Psoas muscle (tissue), 8 donors: ENCODE measurements at places on chromosomes 2 and 18. TPM values are rescaled to one million over a fixed set of nuclear protein-coding genes. Genes with fewer than 3 reads are reported as not detected.

NEU4 gene
- 3.4 TPM for polyA plus RNA-seq

RNF152 gene
- 0.97 TPM for polyA plus RNA-seq

C2orf66 gene
- not detected for polyA plus RNA-seq

LYPD1 gene
- polyA plus RNA-seq, result 0.03 TPM

DNA sequence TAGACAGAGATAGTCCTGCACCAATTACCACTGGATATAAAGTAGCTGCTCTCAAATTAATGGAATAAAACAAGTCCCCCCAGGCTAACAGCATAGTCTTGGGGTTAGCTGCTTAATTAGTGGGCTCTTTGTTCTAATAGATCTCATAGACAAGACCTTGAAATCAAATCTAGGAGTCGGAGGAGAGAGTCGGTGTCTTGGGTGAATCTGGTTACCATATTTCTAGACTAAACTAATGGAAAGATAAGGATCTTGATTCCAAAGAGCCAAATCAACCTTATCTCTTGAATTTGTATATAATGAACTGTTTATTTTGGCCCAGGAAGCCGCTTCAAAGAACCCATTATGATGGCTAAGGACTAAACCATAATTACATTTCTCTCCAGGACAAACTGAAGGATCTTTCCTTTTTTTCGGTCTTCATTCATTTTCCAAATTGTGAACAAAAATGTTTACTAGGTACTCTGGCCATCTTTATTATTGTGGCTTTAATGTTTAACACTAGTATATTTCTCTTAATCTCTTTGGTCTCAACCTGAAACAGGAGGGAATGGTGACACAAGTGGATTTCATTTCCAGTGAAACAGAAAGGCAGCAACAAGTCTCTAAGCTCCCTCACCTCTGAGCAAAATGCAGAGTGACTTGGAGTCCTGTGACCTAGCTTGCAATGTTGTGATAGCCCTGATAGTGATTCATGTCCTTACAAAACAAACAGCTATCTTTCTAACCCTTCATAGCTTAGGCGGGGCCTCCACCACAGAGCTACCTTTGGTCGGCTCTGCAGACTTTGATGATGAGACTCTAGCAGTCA, 137.9 kb upstream of the PARD3B start:
- no peak for DNase-seq

DNA sequence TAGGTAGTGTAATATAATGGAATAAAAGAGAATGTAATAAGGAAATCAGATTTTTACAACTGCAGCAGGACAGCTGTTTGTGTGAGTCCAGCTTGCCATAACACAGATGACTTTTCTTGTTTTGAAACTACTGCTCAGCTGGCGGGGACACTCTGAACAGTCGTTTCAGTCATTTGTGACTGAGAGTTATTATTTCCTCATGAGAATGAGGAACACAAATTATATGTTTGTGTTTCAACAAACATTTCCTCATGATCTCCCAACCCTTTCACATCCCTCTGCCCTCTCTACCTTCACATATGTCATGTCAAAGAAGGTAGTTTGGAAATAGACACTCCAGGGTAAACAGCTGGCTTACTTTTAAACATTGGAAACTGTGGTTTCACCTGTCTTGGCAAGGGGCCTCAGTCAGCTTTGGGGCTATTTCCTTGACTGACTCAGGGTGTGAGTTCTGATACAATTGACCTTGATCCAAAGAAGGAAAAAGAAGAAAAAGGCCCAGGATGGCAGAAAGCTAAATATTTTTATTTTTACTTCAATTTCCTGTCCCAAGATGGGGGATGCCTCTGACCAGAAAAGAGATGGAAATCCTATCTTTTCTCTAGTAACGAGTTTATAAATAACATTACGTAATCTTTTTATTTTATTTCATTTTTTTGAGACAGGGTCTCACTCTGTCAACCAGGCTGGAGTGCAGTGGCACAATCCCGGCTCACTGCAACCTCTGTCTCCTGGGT, 593 bp downstream of the SP140L start:
- no peak for DNase-seq

GRCh38 chr2:41870265-41870585, 177.6 kb upstream of the PKDCC start:
- no peak for DNase-seq

- DNase-seq, result no peak
Observed at GRCh38 chr18:24535527-24536295, 75.3 kb downstream of the HRH4 start.

GRCh38 chr2:130918393-130918792, 81.7 kb downstream of the ARHGEF4 start:
- no peak for DNase-seq
